ENCODE measurements at places on chromosomes 12 and 14.
A peak's percentile ranks its signal among the peaks of the same experiment; 100 is the strongest.

DNA sequence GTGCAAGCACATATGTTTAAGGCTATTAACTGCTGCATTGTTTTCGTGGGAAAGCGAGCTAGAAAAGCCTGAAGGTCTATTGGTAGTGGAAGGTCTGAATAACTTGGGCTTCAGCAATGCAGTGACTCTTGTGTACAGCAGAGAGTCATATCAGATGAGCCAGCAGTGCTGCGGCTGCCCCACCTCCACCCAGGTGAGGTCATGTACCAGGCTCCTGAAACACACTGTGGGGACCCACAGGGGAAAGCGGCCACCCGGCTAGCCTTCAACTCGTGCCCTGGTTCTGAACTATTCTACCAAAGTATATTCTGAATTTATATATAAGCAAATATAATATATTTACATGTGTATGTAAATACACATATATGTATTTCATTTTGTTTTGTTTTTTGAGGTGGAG is 12.7 kb upstream of the RAN start:
- no peak for DNase-seq

- DNase-seq: no peak
These were observed 55.9 kb downstream of the C12orf75 start for GRCh38 chr12:105386431-105386830.

DNA sequence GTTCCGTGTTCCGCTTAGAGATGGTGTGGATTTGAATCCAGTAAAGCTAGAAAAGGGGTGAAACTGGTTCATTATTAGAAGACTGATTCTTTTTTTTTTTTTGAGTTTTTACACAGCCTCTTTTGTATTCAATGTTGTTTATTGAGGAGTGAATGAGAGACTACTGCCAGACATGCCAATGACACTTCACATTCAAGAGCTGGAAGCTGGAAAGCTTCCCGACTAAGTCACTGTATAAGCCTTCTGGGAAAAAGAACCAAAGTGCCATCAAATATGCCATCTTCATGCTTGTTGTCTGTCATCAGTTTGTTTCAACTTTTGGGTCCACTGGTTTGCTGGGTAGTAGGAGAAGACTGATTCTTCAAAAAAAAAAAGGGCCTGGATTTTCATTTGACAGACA is 164.8 kb downstream of the ATP23 start:
- no peak for DNase-seq

DNA sequence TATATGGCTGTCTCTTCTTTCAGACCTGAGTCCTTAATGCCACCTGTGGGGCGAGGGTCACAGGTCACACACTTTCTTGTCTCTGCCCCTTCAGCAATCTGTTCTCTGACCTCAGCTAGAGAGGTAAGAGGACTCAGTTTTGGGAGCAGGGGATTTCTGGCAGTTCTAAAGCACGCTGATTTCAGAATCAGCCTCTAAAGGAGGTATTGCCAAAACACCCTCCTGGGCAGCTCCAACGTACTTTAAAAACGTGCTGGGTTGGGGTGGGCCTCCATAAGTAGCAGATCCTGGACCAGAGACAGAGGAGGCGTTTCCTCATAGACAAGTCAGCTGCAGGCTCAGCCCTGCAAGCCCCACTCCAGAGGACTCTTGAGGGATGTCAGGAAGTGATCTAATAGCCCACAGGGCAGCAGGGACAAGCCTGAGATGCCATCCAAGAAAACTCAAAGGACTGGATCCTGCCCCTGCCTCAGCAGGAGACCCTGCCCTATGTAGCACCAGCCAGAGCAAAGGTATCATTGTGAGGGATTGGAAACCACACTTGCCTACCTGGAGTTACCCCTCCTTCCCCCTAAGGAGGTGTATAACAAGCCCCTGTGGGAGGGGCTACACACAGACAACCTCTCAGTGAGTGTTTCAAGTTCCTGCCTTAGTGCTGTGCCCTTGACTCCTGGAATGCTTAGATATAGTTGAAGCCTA is 8.5 kb downstream of the CTDSP2 start:
- no peak for DNase-seq

DNA sequence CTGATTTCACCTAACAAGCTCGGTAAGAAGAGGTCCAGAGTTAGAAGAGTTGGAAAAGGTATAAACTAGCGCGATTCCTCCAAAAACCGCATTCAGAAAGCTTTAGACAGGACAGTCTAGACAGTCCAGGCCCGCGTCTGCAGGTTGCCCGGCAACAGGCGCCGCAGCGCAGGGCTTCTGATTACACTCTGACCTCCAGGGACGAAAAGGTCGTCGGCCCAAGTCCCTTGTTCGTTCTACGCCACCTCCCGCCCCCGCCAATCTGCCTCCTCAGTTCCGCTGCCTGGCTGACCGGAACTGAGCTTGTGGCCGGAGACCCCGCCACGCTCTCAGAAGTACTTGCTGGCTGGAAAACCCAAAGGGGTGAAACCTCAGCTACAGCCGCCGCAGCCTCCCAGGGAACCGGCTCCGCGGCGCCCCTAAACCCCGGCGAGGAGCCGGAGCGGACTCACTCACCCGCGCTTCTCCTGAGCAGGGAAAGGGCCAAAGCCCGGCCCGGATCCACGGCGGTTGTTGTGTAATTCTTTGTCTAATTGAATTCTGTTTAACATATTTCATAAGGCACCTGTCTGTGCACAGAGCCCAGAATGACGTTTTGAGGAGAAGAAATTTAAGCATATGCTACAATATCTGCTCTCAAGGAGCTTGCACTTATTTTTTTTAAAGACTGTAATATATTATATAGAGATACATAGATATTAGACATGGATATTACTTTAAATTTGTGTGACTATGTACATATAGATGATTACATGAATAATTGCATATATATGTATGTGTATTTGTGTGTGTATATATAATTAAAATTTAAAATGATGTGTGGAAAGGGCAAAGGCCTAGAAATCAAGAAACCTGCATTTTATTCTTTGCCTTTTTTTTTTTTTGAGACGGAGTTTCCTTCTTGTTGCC is at the start of gene CAPS2:
Gene CAPS2 (minus strand): TSS at position 407 of the 909 bp plus-strand sequence. CDS start 3,826 bp downstream, outside the sequence.
- peak; percentile 47 for DNase-seq

GRCh38 chr14:96994999-96995398 is 197.8 kb downstream of the VRK1 start:
- no peak for DNase-seq

GRCh38 chr12:104137001-104137901 is 759 bp downstream of the NFYB start:
- DNase-seq: peak; percentile 22

DNA sequence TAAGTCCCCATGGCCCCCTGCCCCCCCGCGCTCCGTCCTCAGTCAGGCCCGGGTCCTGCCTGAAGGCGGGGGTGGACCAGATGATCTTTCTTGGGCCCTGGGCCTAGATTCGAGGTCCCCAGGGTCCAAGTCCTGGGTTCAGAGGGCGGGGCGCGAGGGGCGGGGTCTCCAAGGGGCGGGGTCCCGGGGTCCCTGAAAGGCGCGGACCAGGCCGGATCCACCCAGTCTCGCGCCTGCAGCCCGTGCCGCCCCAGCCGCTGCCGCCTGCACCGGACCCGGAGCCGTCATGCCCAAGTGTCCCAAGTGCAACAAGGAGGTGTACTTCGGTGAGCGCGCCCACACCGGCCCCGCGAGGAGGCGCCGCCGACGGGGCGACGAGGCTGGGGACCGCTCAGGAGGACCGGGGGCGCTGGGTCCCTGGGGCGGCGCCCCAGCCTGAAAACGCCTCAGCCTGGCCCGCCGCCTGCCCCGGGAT is 325 bp downstream of the CRIP1 start:
- no peak for DNase-seq

DNA sequence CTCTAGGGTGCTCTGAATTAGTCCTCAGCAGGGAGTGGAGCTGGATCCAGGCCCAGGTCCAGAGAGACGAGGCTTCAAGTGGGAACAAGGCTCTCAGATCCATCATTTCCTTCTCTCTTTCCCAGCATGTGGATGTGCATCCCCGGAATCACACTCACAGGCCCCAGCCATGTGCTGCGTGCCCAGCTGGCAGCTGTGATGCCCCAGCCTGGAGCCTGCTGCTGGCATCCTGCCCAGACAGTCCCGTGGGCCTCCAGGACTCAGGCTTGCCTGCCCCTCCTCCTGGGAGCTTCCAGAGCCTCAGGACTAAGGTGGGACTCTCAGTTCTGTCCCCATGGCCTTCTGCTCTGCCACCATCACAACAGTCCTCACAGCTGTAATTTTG is 6.2 kb upstream of the KRT84 start:
- DNase-seq: no peak

GRCh38 chr12:92533280-92533890 is 169.4 kb upstream of the PLEKHG7 start:
- no peak for DNase-seq

- no peak for DNase-seq
These were observed 133.2 kb downstream of the RAD51B start for GRCh38 chr14:67952786-67953185.

DNA sequence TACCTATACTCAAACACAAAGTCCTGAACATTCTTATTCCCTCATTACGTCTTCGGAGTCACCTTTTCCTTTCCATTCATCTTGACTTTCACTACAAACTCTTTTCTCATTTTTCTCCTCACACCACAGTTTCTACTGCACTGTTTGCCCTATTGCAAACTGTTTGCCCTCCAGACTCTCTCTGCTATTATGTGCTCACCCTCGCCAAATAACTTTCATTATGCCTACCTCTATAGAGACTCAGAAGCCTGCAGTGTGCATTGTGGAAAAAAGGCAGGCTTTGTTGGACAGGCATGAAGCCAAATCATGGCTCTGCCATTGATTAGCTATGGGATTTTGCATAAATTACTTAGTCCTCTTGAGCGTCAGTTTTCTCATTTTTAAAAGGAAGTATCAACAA is 246.6 kb upstream of the CCDC196 start:
- no peak for DNase-seq

GRCh38 chr14:65821224-65821753 is 408.8 kb downstream of the FUT8 start:
- no peak for DNase-seq

GRCh38 chr12:31724557-31724956 is 4.3 kb downstream of the AMN1 start:
- DNase-seq: no peak

DNA sequence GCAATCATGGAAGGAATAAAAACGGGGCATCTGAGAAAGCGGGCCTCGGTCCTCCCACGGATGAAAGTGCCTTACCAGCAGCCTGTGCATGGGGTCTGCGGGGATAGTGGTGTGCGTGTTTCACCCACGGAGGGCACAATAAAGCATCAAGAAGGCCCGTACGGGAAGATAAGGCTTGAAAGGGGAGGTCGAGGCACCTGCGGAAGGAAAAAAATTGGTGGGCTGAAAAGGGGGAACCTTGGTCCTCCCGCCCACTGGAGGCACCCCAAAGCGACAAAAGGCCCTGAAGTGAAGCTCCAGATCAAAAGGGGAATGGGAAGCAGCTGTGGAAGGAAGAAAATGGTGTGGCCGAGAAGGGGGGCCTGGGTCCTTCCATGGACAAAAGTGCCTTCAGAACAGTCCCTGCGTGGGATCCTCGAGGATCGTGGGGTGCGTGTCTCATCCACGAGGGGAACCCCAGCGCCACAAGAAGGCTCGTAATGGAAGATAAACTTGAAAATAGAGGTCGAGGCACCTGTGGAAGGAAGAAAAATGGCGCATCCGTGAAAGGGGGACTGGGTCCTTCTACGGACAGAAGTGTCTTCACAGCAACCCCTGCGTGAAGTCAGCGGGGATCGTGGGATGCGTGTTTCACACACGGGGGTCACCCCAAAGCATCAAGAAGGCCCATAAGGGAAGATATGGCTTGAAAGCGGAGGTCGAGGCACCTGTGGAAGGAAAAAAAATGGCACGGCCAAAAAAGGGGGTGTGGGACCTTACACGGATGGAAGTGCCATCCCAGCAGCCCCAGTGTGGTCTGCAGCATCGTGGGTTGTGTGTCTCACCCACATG is 276.9 kb downstream of the ALG10 start:
- no peak for DNase-seq

DNA sequence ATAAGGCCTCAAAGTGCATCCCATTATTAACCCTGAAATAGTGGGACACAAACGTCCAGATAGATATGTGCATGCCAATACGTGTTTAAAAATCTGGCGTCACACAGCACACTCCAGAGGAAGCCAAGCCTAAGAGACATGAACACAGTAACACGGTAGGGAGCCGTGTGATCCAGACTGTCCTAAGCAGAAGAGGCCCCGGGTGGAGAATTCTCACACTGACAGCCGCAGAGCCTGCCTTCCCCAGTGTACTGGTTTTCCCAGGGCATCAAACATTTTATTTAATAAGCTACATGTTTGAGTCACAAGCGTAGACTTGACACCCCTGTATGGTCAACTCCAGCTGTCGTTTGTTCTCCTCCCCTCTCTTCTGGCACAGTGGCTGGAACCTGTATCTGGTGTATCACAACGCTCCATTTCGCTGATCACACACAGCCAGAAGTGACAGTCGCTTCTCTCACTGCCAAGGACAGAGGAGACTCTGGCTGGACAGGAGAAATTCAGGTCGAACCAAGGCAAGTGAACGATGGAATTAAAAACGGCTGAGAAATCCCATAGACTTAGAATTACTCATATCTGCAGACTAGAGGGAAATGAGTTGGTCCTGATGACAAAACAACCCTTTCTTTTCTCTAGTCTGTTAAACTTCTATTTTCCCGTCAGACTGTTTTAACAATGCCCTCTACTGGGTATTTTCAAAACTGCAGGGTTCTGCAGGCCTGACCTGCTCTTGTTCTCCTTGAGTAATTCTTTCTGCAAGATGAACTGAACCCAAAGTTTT is 359.9 kb downstream of the RGS6 start:
- DNase-seq: no peak

DNA sequence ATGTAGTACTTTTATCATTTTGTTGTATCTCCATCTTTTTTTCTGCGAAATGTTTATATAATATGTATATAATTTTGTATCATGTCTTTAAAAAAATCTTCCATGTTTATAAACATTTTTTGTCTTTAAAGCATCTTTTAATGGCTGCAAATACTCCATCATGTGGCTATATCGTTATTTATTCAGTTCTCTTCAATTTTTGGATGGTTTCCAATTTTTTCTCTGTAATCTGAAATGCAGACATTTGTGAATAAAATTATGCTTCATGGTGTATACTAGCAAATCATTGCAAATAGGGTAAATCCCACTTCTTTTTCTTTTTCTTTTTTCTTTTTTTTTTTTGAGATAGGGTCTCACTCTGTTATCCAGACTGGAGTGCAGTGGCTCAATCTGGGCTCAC is 54.0 kb downstream of the CPSF2 start:
- DNase-seq: no peak

GRCh38 chr12:120378036-120378435 is 9.1 kb upstream of the MSI1 start:
- DNase-seq: no peak

- DNase-seq: no peak
These were observed 21.3 kb downstream of the MLXIP start for GRCh38 chr12:122099856-122100255.

GRCh38 chr12:63238892-63239291 is 87.9 kb upstream of the AVPR1A start:
- DNase-seq: no peak

- peak; percentile 33 for DNase-seq
These were observed 108.7 kb upstream of the CCND2 start for GRCh38 chr12:4164559-4165558.

DNA sequence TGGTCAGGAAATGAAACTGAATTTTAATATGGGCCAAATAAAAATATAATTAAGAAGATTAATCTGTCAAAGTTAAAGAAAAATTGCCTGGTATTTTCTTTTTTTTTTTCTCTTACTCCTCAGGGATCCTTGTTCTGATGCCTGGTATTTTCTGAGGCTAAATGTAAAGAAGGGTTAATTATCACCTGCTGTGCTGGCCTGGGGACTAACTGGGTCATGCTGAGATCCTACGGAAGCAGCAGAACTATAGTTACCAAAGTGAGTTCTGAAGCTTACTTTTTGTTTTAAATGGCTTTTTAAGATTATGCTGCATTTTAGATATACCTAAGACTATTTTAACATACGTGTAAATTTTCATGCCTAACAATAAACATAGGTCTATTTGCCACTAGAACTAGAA is 23.3 kb downstream of the ZC2HC1C start:
- no peak for DNase-seq

- DNase-seq: no peak
These were observed 930.5 kb upstream of the NOVA1 start for GRCh38 chr14:27528328-27528727.
